ENCODE measurements at places on chromosomes 13 and 19.

GRCh38 chr13:99307247-99307646 lies at the start of gene GPR183:
Gene GPR183, minus strand, starts transcription at chr13:99307399. Its CDS starts 11,254 bp downstream, at chr13:99296145.
- DNase-seq = no peak

DNA sequence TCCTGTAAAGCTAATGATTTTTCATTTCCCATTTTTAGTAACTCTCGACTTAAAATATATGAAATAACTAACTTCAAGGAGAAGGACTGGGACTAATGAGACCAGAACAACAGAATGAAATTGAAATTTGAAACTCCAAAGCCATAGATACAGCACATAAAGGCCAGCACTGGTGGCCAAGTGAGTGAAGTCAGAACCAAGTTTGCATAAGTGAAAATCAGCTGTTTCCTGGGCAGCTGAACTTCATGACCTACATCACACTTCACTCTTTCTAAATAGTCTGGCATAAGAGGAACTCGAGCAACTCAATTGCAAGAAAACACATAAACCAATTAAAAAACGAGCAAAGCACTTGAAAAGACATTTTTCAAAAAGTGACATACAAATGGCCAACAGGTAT lies 84.5 kb downstream of the DCLK1 start:
- no peak for DNase-seq

DNA sequence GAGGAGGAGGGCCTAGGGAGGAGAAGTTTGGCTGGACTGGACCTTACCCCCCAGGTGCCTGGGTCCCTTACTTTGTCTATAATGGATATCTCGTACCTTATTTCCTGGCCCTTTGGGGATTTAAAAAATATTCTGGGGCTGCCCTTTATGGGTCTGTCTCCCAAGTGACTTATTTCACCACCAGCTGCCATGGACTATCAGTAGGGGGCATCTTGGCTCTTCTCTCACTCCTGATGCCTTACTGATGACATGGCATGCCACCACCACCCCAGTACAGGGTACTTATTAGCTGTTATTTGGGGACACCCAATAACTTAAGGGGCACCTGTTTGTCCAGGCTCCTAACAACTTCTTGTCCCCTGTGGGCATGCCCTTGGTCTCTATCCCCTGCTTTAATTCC lies 38.0 kb downstream of the NFIX start:
- no peak for DNase-seq

GRCh38 chr13:36769126-36769525 lies 49.9 kb upstream of the RFXAP start:
- no peak for DNase-seq

GRCh38 chr13:50460358-50460757 lies 383.1 kb downstream of the DLEU7 start:
- no peak for DNase-seq

DNA sequence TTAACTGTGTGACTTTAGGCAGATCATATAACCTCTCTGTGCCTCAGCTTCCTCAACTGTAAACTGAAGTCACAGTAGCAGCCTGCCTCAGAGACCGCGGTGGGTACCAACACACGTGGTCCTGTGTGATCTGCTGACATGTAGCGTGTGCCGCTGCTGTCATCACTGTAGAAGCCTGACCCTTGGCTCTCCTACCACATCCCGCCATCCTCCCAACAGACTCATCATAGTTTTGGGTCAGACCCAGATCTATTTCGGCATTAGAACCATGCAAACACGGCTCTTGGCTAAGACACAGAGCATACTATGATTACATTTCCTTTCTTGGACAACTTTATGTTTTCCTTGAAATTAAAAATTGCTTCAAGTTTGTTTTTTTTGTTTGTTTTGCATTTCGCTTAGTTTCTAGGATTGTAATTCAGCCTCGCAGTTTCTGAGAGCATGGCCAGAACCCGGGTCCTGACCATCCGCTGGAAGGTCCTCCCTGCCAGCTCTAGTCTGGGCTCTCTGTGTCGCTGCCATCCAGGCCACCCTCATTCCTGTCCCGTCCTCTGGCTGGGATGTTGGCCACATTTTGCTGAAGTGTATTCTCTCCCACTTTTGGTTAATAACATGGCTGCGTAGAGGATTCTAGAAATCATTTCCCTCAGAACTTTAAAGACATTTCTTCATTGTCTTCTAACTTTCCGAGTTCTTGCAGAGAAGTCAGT lies 53.0 kb downstream of the GGACT start:
- no peak for DNase-seq

GRCh38 chr13:99354371-99354951 lies 47.3 kb upstream of the GPR183 start:
- no peak for DNase-seq

DNA sequence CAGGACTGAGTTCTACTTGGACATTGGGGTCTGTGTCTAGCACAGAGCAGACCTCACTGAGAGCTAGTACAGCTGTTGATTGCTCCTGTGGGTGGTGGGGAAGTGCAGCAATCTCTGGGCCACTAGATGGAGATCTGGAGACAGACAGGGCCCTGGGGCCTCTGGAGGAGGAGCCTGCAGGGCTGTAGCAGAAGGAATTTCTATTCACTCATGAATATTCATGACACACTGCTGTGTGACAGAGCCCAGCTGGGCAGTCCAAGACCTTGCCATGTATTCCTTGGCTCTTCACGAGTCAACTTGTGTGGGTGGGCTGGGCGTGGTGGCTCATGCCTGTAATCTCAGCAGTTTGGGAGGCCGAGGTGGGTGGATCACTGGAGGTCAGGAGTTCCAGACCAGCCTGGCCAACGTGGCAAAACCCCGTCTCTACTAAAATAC lies 37.5 kb downstream of the SUGP2 start:
- peak; percentile 80 for DNase-seq

DNA sequence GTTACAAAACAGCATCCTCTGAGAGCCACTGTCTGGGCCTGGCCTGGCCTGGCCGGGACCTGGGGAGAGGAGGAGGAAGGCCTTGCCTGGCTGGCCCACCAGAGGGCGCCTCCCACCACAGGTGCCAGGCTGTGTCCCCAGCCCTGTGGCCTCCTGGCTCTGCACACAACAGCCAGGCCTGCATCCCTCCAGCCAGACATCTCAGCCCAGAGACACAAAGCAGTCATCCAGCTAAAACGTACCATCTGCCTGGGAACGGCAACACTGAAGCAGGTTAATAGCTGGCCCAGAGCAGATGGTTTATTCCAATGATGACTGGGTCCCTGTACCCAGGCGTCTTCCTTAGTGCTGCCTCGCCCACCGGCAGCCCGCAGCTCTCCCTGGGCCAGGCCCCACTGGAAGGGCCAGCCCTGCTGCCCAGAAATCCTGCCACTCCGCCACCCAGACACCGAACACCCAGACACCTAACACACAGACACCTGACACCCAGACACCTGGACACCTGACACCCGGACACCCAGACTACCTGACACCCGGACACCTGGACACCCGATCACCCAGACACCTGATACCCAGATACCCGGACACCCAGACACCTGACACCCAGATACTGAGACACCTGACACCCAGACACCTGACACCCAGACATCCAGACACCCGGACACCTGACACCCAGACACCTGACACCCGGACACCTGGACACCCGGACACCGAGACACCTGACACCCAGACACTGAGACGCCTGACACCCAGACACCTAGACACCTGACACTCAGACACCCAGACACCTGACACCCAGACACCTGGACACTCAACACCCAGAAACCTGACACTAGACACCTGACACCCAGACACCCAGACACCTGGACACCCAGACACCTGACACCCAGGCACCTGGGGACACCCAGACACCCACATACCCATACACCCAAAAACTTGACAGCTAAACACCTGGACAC lies 20.1 kb downstream of the C19orf12 start:
- peak; percentile 44 for DNase-seq

- no peak for DNase-seq
Measured at GRCh38 chr19:11699931-11700794, 38.6 kb downstream of the ZNF823 start.

DNA sequence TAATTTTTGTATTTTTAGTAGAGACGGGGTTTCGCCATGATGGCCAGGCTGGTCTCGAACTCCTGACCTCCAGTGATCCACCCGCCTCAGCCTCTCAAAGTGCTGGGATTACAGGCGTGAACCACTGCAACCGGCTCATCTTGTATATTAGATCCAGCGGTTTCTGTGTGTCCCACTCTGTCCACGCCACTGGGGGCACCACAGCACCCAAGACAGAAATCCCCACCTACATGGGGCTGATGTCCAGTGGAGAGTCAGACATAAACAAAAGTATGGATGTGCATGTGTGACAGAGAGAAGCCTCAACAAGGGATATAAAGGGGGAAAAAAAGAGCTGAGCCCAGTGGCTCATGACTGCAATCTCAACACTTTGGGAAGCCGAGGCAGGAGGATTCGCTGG lies 65.8 kb upstream of the ADGRE5 start:
- no peak for DNase-seq

- DNase-seq = no peak
Measured at GRCh38 chr19:18839465-18840287, 7.9 kb downstream of the UPF1 start.

DNA sequence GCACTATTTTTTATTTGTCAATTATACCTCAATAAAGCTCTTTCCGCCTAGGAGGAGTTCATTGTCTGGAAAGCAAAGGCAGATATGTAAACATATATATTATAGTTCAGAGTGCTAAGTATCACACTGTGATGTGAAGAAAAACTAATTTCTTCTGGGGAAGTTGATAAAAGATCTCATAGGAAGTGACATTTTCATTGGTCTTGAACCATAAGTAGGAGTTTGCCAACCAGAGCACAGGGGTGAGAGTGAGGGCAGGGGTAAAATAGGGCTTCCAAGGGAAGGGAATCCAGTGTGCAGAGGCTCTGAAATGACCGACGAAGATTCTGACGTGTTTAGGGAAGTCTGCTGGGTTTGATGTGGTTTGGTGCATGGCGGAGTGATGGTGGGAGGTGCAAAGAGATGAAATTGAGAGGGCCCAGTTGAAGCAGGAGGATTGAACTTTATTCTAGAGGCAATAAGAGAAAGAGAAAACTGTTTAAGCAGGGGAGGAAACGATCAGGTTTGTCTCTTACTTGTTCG lies 780 bp upstream of the GTF2F2 start:
- DNase-seq = no peak

DNA sequence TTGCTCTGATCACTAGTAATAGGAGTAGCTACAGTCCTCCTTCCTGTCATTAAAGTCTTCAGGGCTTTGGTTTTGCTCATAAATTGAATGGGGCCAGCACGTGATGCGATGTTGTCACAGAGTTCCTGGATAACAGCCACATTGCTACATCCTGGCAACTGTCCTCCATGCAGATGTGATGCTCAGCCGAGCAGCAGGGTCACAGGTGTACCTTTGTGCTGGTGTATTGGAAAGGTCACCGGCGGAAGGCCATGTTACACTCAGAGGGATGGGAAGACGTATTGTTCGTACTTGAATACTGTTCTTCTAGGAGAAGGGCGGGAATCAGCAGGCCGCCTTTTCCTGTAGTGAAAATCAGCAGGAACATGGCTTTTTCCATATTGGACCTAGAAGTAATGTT lies 713.8 kb upstream of the GPC6 start:
- DNase-seq = no peak

DNA sequence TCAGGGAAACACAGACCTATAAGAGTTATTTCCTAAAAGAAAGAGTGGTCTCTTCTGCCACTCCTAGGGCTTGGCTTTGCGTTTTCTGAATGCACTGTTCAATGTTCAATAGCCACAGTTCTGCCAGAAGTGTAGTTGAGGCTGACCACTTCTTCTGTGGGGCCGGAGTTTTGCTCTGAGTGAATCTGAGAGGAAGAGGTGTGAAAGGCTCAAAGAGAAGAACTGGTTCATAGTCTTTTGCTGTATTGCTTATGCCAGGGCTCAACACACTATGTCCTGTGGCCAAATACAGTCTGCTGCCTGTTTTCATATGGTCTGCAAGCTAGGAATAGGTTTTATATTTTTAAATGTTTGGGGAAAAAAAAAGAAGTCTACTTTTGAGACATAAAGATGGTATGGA lies 128.2 kb downstream of the STOML3 start:
- no peak for DNase-seq

GRCh38 chr13:113839536-113840204 lies 24.2 kb downstream of the GAS6 start:
- DNase-seq = no peak

DNA sequence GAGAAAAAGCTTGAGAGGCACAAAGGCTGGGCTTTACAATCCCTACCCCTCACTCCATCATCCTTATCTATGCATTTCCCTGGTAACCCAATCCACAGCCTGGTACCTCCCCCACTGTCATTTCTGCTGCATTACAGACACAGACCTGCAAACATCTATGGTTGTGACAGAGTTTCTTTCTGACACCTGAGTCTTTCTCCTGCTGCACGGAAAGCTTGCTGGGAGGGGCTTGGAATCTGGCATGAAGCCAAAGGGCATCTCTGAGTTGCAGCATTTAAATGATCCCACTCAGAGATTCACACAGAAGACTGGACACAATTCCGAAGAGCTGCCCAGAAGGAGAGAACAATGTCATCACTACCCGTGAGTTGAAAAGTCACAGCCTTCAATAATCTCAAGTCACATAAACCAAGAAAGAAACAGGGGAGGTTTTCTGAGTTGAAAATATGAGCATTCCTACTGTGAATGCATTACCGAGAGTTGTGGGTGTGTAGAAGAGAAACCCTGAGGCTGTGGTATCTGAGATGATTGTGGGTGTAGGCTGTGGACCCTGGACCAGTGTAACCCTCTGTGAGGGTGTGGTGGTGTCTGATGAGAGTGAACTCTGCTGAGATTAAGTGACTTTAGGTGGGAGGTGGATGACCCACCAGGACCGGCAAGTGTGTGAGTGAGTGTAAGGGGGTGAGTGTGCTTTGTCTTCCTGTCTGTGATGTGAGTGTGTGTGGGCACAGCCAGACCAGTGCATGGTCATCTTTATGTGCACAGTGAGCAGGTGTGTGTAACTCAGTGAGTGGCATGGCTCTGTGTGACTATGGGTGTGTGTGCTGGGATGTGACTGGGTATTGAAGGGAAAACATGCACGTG lies at the start of gene LGALS14:
TSS of gene LGALS14 (plus strand) at position 301 of the 864 bp plus-strand sequence. CDS start at position 349, 48 bp downstream.
- no peak for DNase-seq

DNA sequence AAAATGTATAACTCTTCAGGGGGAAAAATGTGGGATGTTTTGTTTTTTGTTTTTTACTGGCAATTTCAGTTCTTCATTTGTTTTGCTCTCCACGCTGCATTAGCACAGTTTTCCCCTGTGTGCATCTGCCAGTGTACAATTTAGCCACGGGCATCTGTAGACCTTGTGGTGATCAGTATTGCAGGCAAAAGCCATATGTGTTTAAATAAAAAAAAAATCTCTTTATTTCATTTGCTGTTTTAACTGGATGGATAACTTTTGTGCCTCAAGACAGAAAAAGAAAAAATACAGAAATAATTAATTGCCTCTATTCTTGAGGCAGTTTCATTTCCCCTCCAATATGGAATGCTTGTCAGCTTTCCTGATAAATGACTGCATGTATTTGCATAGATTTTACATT lies 7.9 kb upstream of the MAB21L1 start:
- no peak for DNase-seq

All from NT2/D1 (cell line).